ENCODE measurements at places on chromosomes 6 and 20. TPM values are rescaled to one million over a fixed set of nuclear protein-coding genes. Genes with fewer than 3 reads are reported as not detected.

NEURL2 gene
- total RNA-seq = 11.8 TPM

GFOD1 gene
- total RNA-seq = 10.3 TPM

THEMIS gene
- total RNA-seq = not detected

VIP gene
- total RNA-seq = not detected

RAET1G gene
- 1.3 TPM for total RNA-seq

TBXT gene
- not detected for total RNA-seq

ZNF391 gene
- 0.14 TPM for total RNA-seq

TXNDC5 gene
- 408 TPM for total RNA-seq
